Cortex of kidney (tissue), 1 donor: ENCODE measurements at places on chromosomes 16 and 17.

GRCh38 chr17:35808962-35809854, at the start of gene TAF15:
TAF15 (plus strand) TSS chr17:35809484; CDS start chr17:35809570, 86 bp downstream.
- DNase-seq: peak; percentile 83

GRCh38 chr17:45334231-45334630, 17.4 kb upstream of the MAP3K14 start:
- no peak for DNase-seq

DNA sequence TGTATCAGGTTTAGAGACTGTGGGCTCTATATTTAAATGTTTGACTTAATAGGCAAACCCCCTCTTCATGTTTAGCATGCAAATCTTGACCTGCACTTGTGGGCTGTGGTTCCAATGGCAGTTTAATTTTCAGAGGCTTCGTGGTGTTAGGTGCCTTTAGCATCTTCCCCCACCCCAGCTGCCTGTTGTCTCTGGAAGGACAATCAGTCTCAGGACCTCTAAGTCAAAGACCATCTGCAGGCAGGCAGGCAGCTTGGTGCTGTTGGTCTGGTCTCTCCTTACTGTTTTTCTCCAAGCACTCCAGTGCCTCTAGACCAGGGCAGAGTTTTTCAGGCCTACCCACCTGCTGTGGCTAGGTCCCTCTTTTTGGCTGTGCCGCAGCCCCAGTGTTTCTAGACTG, 990.4 kb downstream of the CDH11 start:
- no peak for DNase-seq

- no peak for DNase-seq
Measured at GRCh38 chr16:74738113-74738541, 36.5 kb downstream of the FA2H start.

- no peak for DNase-seq
Measured at GRCh38 chr17:15659663-15660062, 24.4 kb downstream of the TRIM16 start.

- DNase-seq: no peak
Measured at GRCh38 chr17:78039581-78039980, 81.1 kb downstream of the TNRC6C start.

GRCh38 chr16:7363422-7364417, 31.1 kb downstream of the RBFOX1 start:
- no peak for DNase-seq

DNA sequence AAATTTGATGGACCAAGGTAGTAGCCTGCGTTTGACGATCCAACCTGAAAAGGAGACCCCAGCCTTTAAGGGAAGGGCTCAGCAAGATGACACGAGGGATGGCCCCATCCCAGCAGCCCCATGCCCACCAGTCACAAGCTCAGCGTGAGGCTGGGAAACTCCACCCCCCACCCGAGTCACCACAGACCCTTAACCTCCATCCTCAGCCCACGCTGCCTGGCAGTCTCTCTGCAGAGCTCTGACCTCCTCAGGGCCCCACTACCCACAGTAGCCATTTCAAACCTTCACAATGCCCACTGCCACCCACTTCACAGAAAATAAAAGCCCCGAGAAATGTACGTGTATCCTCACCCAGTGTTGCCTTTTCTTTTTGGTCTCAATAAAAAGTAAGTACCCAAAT, 18.7 kb downstream of the USP36 start:
- DNase-seq: no peak

DNA sequence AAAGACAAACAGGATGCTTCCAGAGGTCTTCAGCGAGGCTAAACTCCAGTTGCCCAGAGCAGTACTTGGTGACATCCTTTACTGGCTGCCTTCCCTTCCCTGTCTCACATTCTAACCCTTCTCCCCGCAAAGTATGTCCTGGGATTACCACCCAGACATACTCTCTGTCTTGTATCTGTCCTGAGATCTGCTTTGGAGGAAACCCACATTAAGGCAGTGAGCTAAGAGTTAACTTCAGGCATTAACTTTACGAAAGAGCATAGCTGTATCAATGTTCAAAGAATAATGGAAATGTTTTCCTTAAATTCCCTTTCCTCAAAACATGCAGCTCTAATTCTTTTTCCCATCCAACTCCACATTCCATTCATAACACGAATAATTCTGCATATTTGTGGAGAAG, 385.2 kb downstream of the NPIPA8 start:
- DNase-seq: no peak
